ENCODE measurements at places on chromosomes 7 and 10.

GRCh38 chr10:132865171-132865631 lies 77.2 kb downstream of the CFAP46 start:
- DNase-seq, result no peak

- DNase-seq, result no peak
These were observed 104.7 kb upstream of the ARMC3 start for GRCh38 chr10:22823109-22823508.

DNA sequence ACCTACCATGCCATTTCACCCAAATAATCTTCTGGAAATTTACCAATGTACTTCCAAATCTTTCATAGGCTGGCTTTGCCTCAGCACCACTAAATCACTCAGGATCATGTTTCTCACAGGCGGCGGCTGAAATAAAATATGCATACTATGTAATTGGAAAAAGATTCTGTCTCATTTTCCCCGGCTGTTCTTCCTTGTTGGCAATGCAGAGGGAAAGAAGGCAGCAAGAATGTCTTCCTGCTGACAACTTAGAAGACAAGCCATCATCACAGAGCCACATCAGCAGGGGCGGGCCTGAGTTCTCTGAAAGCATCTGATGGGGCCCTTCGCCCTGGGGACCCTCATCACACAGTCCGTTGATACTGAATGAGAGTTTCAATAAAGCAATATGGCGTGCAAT lies 39.2 kb upstream of the COL1A2 start:
- no peak for DNase-seq

- no peak for DNase-seq
These were observed 51.3 kb upstream of the FAM3C start for GRCh38 chr7:121447243-121447910.

- DNase-seq, result no peak
These were observed 202.8 kb upstream of the KCND2 start for GRCh38 chr7:120070201-120070600.

GRCh38 chr7:2771274-2771731 lies 72.8 kb downstream of the GNA12 start:
- DNase-seq, result no peak

GRCh38 chr10:77493851-77494261 lies 143.8 kb downstream of the KCNMA1 start:
- DNase-seq, result no peak

DNA sequence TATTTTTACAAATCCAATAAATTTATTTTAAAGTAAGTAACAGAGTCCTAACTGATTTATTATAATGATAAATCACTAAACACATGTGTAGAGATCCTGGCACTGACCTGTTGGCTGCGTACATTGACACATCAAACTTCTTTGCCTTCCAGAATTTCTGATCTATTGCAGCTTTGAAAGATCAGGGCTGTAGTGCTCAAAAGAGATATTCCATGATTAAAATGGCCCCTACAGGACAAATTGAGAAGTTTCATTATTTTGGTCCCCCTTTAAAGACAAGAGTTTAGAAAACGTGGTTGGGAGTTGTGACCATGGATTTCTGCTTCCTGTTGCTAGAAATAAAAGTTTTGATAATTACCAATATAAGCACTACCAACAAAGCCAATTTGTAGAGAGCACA lies 87.7 kb upstream of the PDK4 start:
- DNase-seq, result peak; percentile 57

GRCh38 chr7:76354981-76355730 lies 3.6 kb downstream of the YWHAG start:
- no peak for DNase-seq

GRCh38 chr10:57593983-57594573 lies 673.6 kb downstream of the IPMK start:
- no peak for DNase-seq

GRCh38 chr7:15209429-15209828 lies 306.9 kb upstream of the DGKB start:
- no peak for DNase-seq

DNA sequence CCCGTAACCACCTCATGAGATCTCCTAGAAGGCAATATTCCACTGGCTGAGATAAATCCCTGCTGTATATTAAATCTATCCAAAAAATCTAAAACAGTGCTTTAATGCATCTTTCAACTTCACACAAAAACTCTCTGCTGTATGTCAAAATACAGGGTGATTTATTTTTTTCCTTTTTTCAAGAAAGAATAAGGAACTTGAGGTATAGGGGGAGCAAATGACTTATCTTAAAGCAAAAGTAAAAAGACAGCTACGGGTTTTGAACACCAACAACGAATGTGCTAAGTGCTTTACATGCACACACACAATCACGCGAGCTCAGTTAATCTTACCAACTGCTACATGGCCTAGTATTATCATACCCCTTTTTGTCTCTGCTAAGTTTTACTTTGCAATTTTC lies 168.9 kb upstream of the PHF14 start:
- no peak for DNase-seq

DNA sequence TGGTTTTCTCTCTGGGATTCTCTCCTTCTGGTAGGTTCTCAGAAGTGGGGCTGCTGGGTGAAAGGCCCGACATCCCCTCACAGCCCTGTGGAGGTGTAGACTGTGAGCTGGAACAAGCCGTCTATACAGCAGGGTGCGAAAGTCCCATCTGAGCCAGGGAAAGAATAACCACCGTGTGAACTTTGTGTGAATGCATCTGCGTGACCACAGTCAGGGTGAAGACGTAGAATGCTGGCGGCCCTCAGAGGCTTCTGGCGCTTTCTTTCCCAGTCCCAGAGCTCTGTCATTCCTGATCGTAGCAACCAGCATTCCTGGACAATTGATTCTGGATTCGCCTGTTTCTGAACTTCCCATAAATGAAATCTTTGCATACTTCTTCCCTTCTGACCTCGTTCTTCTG lies 30.0 kb downstream of the ELFN1 start:
- DNase-seq, result no peak
